ENCODE measurements at places on chromosomes 3 and 15. TPM values are rescaled to one million over a fixed set of nuclear protein-coding genes. Genes with fewer than 3 reads are reported as not detected.

Gene FBLN2
- total RNA-seq = 1.1 TPM

DNA sequence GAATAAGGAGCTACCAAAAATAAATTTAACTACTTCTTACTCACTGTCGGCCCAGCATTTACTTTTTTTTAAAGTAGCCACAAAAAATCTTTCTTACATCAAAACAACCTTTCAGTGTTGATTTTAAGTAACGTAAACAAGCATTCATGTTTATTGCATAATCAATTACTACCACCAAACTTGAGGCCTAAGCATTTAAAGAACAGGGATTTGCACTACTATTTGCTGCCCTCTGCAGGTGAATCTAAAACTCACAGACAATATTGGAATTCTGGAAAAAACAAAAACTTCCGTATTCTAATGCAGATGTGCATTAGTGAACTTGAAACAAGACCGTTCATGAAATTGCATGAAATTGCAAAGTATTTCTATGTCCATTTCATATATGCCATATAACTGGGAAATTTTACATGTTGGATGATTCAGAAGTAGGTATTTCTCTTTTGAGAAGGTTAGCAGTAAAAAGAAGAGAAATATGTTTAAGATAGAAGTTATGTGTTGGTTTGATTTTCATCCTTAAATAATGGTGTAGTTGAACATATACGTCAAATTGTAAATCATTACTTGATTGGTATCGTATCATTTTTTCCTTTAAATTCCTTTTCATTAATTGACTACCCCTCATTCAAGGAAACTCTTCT lies 55.6 kb downstream of the CGGBP1 start:
- no peak for DNase-seq

Gene CPLX3
- not detected for total RNA-seq

DNA sequence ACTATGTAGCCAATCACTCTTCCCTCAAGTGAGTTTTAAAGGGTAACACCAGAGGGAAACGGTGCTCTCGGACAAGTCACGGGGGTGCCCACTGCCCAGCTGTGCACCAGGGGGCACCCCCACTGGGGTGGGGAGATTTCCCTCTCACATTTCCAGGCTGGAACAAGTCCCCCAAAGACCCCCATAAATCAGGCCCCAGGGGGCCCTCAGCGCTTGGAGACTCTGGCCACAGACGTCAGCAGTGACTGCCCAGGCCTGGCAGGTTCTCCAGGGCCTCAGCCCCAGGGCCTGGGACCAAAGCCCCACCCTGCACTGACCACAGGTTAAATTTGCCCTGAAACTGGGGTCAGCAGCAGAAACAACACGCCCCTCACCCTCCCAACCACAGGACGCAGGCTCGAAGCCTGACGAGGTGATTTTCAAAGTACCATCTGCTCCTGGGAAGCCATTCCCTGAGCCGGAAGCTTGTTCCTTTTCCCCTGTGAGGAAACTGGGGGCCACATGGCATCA lies 17.0 kb downstream of the XXYLT1 start:
- DNase-seq = no peak

DNA sequence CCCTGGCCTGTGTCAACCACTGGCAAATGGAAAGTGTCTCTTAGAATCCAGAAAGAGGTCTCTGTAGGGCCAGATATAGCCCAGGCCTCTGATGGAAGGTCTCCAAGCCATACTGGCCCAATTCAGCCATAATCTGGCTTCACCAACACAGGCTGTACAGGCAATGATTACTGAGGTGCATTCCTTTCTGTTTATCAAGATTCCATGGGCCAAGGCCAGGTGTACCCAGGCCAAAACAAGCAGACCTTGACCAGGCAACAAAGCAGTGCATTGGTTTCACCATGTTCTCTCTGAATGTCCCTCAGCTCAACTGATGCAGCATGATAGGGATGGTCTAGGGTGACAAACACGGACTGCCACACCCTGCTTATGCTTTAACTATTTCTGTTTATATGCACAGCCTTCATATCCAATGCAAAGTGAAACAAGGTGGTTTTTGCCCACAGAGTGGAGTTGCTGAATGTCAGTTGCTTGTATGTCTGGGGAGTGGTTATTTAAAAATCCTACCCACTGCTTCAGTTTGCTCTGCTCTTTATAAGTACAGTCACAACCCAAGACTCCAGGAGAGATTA lies 25.2 kb downstream of the CCNL1 start:
- DNase-seq = no peak

- DNase-seq = no peak
These were observed 22.0 kb upstream of the ZCWPW2 start for GRCh38 chr3:28326458-28326926.

DNA sequence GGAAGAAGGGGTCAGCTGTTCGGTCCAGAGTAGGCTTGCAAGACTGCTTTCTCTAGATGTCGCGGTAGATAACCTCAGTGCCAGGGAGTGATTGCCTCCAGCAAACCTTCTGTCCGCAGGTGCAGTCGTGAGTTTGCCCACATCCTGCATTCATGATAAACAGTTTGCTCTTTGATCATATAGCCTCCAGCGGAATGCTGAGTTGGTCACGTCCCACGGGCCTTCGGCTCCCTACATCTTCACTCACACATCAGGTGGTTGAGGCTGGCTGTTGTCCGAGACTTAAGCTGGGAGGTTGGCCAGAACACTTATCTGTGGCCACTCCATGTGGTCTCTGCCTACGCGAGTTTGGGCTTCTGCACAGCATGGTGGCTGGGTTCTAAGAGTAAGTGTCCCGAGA lies 62.1 kb upstream of the NR2C2 start:
- no peak for DNase-seq

Gene CHL1
- 0.17 TPM for total RNA-seq

GRCh38 chr3:196195664-196196265 lies 15.4 kb downstream of the ZDHHC19 start:
- no peak for DNase-seq

Gene GLCE
- 12.7 TPM for total RNA-seq

- DNase-seq = no peak
These were observed 3.4 kb upstream of the COL7A1 start for GRCh38 chr3:48598323-48599076.
